Stimulated activated CD4-positive, alpha-beta T cell treated with anti-CD3 and anti-CD28 coated beads, Interleukin-4, amount 100 ng/mL, for 24 hours (primary cell): ENCODE measurements at places on chromosomes 13 and 19.

GRCh38 chr19:42111811-42112210 is 20.4 kb downstream of the POU2F2 start:
- no peak for DNase-seq

GRCh38 chr19:10544242-10544752 is 593 bp downstream of the ATG4D start:
- DNase-seq, result no peak

GRCh38 chr13:66367356-66367755 is 862.8 kb downstream of the PCDH9 start:
- DNase-seq, result no peak

DNA sequence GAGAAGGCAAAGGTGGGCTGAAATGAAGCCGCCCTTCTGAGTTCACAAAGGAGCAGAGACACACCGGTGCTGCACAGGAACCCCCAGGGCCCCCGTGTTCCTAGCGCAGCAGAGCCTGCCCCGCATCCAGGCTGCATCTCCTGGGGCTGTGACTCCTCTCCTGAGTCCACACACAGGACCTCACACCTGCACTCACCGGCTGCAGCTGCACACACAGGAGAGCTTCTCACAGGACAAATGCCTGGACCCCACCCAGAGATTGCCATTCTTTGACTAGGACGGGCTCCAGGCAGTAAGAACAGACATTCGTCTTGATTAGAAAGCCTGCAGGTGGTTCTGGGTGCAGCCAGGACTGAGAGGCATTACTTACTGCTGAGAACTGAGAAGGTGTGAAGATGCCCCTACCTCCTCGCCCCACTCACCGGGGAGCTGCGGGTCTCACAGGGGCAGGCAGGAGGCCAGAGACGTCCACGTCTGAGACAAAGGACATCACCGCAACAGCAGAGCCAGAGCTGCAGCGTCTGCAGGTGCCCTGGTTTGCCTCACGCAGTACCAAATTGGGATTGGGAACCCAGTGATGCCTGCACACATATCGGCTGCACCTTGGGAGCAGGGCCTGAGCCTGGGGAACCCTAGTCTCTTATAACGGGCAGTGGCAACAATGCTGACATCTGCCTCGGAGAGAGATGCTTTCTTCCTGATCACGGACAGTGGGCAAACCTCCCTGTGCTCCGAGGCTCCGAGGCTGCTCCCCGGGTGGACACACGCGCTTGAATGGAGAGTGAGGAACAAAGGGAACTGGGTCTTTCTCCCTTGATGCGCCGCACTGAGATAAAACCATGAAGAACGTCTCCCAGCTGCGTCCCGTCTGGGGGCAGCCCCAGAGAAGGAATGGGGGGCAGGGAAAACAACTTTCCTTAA is 50.4 kb downstream of the RASA3 start:
- DNase-seq, result no peak

DNA sequence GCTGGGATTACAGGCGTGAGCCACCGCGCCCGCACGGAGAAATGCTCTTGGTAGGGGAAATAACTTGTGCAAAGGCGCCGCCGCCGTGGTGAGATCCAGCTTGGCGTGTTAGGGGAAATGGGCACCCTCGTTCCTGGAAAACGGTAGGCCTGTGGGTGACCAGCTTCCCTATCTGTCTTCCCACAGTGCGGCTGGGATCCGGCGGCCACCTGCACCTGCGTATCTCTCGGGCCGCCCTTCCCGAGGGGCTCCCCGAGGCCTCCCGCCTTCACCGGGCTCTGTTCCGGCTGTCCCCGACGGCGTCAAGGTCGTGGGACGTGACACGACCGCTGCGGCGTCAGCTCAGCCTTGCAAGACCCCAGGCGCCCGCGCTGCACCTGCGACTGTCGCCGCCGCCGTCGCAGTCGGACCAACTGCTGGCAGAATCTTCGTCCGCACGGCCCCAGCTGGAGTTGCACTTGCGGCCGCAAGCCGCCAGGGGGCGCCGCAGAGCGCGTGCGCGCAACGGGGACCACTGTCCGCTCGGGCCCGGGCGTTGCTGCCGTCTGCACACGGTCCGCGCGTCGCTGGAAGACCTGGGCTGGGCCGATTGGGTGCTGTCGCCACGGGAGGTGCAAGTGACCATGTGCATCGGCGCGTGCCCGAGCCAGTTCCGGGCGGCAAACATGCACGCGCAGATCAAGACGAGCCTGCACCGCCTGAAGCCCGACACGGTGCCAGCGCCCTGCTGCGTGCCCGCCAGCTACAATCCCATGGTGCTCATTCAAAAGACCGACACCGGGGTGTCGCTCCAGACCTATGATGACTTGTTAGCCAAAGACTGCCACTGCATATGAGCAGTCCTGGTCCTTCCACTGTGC is 2.4 kb downstream of the GDF15 start:
- DNase-seq, result peak; percentile 78
